ENCODE measurements at places on chromosomes 5 and 9.

GRCh38 chr5:13624283-13625074 is 320.0 kb downstream of the DNAH5 start:
- DNase-seq: no peak

GRCh38 chr9:117437283-117437682 is 22.4 kb upstream of the ASTN2 start:
- no peak for DNase-seq

DNA sequence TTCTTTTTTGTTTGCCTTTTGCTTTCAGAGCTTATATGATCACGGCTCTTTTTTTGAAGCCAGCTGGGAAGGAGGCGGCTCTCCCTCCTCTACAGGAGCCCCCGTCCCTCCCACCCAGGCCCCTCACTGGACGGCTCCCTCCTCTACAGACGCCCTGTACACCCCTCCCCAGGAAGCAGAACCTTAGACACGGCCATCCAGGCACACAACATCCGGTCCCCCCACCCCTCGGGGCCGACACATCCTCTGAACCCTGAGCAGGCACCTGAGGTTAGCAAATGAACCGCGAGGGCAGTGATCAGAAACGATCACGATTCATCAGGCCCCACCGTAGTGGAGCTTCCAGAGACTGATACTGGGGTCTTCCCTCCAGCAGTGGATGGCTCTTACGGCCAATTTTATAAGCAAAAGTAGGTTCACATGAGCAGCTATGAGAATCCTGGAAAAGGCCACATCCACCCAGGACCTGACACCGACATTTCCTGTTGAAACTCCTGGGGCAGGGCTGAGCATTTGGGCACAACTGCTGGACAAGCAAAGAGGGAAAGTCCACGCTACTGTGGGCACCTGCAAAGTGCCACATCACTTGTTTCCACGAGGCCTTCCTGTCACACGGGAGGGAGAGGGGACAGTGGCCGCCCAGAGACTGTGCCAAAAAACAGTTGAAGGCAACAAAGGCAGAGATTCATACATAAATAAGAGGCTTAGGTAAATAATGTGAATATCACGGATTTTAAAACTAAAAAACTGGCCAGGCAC is 78.9 kb downstream of the SEMA4D start:
- peak; percentile 71 for DNase-seq

- DNase-seq: no peak
Observed at GRCh38 chr9:136152543-136152866, 33.8 kb upstream of the TMEM250 start.

DNA sequence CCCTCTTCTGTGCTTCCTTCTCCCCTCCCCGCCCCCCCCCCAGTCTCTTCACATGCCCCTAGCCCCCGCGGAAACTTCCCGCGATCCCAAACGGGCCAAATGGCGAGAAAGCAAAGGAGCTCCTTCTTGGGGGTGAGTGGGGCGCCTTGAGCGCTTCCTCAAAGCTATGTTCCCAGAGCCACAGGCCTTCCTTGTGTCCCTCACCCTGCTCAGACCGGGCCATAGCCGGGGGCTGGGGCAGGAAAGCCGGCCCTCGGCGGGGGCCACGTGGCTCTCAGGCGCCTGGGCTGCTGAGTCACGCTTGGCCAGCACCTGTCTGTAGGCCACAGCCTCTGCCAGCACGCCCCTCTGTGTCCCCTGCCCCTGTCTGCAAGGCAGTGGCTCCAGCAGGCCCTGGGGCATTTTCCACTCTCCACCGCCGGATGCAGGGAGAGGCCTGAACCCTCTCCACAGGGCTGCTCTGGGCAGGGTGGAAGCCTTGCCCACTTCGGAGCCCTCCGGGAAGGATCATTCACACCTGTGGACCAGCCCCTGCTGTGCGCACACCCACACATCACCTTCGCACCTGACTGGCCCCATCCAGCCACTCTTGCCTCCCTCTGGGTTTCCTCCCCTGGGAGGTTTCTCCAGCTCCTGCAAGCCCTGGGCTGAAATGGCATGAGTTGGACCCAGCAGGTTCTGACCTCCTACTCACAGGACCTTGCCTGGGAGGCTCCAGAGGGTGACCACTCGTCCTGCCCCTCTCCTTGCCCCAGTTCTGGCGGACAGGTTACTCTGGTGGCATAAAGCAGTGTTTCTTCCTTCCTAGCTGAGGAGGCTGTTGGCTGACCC is 1.2 kb upstream of the SQSTM1 start:
- peak; percentile 68 for DNase-seq

- no peak for DNase-seq
Observed at GRCh38 chr5:66862020-66862419, 265.8 kb downstream of the MAST4 start.

- DNase-seq: peak; percentile 25
Observed at GRCh38 chr5:114361724-114362196, at the start of gene KCNN2. TSS of gene KCNN2 (plus strand) at chr5:114362070. CDS start at chr5:114362140, 70 bp downstream.

DNA sequence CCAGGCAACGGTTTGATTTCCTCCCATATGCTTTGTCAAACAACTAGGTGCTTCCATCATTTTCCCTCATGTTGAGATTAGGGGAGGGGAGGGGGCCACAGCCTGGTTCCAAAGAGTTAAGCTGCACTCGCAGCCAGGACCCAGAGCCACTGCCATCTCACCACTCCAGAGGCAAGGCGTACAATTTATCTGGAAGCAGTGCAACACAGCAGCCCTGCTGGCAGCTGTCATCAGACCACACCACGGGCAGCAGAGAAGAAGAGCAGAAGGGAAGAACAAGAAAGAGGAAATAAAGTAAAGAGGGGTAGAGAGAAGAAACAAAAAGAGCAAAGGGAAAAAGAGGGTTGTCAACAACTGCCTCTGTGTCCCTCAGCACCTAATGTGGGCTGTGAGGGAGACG is 38.9 kb downstream of the MED27 start:
- DNase-seq: no peak

GRCh38 chr9:81162361-81162760 is 527.0 kb downstream of the TLE1 start:
- DNase-seq: no peak

GRCh38 chr5:111685969-111686368 is 71.0 kb downstream of the NREP start:
- no peak for DNase-seq

- DNase-seq: no peak
Observed at GRCh38 chr9:113998114-113998513, 80.0 kb downstream of the AMBP start.

GRCh38 chr9:95124582-95125367 is 192.7 kb downstream of the FANCC start:
- no peak for DNase-seq

DNA sequence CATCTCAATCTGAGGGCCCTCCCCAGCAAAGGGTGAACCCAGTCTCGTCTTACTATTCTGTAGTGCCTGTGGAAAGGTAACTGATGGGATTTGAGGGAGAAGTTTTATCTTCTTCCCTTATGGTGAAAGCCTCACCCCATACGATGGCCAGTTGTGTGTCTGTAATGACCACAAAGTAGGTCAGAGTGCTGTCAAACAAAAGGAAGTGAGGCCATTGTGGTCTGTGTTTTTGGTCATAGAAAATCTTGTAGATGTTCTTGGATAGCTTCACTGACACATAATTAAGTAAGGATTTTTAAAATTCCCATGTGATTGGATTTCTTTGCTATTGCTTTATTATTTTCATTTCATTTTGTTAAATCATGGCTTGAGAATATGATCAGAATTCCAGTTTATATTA is 505.1 kb upstream of the KLF4 start:
- no peak for DNase-seq

- no peak for DNase-seq
Observed at GRCh38 chr5:56298336-56299090, 65.4 kb upstream of the ANKRD55 start.

DNA sequence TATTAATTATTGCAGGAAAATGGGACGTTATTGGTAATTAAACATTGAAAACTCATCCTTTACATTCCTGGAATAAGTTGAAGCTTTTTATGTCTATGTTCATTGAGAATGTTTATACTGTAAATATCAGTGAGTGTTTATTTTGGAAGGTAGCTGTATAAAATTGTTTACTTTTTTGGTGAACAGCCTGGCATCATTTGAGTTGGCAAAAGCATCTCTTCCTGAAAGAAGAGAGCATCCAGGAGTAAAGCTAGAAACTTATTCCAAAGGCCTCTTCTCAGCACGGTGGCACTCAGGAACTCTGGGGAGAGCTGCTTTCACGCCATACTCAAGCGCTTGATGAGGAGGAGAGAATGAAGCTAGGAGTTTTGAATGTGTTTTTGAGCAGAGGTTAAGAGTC is 79.9 kb downstream of the GAPVD1 start:
- DNase-seq: no peak

GRCh38 chr5:113336975-113337374 is 97.8 kb downstream of the TSSK1B start:
- DNase-seq: peak; percentile 9

DNA sequence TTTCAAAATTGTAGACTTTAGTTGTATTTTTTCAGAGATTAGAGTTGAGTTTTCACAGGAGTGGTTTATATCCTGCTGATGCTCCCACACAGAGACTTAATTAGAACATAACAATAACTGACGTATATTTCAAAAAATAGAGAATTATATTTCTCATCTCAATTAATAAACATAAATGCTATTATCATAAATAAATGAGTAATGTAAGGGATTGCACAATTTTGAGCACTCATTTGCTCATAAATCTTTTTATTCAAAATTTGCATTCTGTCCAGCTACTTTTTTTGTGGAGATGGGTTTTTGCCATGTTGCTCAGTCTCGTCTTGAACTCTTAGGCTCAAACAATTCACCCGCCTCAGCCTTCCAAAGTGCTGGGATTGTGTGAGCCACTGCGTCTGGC is 515.7 kb upstream of the RORB start:
- no peak for DNase-seq

DNA sequence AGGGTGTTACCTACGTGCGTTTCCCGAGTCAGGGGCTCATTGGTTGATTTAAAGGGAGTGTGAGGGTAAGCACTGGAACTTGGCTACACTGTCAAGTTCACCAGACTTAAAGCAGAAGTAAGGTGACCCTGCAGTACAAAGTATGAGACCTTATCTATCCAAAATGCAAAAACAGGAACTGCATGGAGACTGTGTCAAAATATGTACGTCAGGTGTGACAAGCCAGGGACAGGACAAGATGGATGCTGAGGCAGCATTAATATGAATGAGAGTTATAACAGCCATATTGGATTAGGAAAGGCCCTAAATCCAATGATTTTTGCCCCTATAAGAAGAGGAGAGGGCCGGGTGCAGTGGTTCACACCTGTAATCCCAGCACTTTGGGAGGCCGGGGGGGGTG is 15.4 kb upstream of the SUSD3 start:
- no peak for DNase-seq

DNA sequence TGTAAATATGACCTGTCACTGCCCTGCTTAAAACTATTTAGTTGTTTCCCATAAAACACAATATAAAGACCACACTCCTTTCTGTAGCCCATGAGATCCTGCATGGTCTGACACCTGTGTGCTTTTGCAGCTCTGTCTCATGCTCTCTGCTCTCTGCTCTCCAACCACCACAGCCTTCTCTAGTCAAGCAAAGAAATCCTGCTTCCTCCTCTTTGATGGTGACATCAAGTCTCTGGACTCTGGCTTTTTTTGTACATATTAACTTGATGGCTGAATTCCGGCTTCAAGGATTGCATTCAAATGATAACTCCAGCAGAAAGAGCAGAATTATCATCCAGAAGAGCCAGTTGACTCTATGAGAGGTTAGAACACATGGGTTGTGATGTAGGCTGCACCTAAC is 58.2 kb downstream of the CHSY3 start:
- no peak for DNase-seq

DNA sequence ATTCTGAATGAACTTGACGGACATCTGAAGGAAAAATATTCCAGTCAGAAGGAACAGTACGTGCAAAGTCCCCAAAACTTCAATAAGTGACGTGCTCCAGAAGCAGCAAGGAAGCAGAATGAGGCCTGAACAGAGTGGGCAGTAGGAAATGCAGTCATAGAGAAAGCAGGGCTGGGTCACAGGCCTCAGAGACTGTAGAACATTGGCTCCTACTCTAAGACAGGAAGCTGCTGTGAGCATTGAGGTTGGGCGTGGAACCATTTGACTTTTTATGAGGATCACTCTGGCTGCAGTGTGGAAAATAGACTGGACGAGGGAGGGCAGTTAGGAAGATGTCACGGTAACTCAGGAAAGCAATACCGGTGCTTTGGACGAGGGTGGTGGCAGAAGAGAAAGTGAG is 64.0 kb downstream of the DOCK8 start:
- peak; percentile 46 for DNase-seq
